Fibroblast of lung (primary cell): ENCODE measurements at places on chromosomes 2 and 18.

DNA sequence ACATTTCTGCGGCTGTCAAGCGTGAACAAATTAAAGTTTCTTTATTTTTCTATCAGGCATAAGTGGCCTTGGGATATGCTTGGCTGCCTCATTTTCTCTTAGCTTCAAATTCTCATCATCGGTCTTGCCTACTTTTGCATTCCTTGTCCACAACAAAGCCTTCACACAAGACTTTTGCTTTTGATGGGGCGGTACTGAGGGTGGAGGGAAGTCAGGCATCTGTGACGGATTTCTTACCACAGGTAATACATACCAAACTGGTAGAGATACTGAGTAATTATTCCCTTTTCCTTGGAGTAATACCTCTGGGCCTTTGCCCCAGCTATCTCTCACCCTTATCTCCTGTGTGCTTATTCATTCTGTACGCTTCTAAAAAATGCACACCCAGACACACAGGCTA, 468.3 kb upstream of the RGPD4 start:
- DNase-seq, result no peak

DNA sequence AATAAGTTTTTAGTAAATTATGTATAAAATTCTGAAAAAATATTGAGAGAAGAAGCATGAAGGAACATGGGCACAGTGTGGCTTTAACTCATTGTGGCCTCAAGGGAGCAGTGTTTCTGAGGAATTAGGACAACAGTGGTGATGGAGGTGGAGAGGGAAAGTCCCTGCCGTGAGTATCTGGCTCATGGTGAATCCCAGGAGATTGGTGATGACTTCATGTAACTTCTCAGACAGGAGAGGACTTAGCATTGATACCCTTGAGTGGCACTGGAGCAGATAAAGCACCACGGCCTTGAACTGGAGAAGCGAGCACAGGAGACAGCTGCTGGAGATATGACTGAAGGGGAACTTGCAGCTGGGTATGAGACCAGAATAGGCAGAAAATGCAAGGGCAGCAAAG, 35.0 kb upstream of the LRP1B start:
- peak; percentile 45 for DNase-seq

GRCh38 chr2:100262555-100263320, 59.6 kb downstream of the LONRF2 start:
- DNase-seq, result peak; percentile 68

DNA sequence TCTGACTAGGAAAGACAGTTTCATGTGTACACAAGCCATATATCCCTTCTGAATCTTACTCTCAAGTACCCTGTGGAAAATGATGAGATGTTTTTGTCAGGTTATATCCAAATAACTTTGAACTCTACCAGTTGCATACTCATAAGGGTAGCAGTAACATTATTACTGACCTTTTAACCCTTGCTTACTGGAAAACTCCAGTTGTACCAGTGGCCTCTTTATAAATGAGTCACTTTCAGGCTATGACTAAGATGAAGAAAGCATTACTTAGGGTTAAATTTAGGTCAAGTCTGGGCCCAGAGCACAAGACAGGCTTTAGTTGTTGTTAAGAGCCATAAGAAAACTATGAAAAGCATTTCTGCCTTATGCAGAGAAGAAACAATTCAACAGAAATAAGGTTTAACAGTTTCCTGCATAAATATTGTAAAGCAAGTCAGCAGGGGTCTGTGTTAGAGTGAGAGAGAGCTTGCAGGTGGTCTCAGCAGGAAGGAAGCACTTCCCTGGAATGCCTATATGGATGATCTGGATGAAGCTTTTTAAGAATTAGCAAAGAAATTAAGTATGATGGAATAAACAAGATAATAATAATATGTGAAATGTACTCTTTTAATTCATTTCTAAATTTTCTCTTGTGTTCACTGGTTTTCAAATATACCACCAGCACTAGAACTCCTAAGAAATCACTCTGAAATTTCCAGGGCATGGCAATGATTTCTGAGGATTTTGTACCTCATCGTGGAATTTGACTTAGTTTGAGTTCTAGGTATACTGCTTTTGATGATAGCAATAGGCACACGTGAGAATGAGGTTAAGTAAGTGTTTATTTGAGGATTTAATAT, 126.6 kb downstream of the UBE2E3 start:
- peak; percentile 95 for DNase-seq

DNA sequence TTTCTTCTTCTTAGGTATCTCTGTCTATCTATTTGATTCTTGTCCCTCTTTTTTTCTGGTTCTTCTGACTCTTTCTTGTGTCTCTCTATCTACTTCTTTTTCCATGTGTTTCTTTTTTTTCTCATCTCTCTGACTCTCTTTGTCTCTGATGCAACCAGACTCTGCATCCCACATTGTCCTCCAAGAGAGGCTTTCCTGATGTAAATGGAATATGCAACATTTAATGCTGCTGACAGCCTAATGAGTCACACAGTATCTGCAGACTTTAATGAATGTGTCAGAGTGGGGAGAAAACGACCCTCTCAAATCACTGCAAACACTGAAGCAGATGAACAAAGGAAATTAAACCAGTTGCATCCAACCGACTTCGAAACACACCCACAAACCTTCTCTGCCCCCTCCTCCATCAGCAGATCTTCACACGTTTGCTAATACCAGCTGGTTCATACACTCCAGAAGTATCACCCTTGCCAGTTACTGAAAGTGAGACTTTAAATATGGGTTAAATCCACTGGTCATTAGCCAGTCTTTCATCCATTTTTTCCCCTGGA, 351.5 kb downstream of the TXNL1 start:
- peak; percentile 48 for DNase-seq

- no peak for DNase-seq
These were observed 299.1 kb upstream of the SLC14A2 start for GRCh38 chr18:45316127-45316526.

DNA sequence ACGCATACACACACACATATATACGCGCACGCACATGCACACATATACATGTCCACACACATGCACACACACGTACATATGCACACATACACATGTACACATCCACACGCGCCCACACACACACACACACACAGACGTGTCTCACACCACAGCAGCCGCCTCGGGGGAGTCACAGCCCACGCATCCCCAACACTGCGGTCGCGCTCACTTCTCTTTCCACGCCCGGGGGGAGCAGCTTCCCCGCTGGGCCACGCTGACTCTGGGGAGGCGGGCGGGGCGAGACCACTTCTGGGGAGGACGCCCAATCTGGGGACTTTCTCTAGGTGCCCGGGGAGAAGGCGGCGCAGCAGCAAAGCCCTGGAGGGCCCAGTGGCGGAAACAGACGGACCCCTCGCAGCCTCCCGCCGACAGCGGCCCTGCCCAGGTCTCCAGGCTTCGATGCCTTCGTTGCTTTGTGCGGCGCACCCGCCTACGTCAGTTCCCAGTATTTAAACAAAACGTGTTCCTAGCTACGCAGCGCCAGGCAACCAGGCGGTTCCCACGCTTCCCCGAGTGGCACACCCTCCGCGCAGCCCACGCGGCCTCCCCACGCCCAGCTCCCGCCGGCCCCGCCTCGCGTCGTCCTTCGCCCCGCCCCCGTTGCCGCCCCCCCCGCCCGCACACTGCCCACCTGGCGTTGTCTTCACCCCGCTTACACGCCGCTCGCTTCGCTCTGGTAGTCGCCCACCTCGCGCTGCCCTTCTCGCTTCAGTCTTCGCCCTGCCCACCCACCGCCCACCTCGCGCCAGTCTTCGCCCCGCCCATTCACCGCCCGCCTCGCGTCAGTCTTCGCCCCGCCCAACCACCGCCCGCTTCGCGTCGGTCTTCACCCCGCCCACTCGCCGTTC, 810 bp upstream of the RBFA start:
- peak; percentile 85 for DNase-seq

GRCh38 chr2:234705108-234705507, 208.2 kb upstream of the ARL4C start:
- DNase-seq, result peak; percentile 55

DNA sequence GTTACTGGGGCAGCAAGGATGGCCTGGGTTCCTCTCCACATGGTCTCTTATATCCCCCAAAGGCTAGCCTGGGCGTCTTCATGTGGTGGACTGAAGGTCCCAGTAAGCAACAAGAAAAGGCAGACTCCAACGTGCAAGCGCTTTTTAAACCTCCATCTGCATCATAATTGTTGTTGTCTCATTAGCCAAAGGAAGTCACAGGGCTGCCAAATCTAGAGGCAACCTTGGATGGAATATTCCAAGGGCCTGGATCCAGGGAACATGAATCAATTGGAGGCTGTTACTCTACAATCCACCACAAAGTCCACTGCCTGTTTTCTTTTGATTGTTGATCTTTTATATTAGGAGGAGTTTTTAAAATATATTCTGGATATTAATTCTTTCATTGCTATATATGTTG, 118.8 kb downstream of the SH3RF3 start:
- DNase-seq, result peak; percentile 41

- peak; percentile 76 for DNase-seq
These were observed 11.7 kb upstream of the C18orf63 start for GRCh38 chr18:74303936-74304335.

GRCh38 chr2:103174711-103175110, 412.9 kb downstream of the TMEM182 start:
- peak; percentile 50 for DNase-seq

GRCh38 chr18:71040161-71040560, 751.3 kb downstream of the SOCS6 start:
- peak; percentile 66 for DNase-seq

DNA sequence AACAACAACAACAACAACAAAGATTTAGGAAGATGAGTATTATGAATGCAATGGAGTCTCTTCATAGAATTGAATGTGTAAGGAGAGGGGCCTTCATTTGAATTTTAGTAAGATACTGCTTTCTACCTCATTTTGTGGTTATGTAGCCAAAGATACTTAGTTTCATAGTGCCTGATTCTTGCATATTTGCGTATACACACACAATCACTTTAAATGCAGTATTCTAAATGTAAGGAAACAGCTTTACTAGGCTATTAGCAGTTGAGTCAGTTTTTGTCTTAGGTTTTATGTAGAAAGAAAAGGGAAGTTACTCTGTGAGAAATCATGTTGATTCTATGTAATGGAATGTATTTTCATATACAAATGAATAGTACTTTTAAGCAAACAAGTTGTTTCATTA, 80.5 kb downstream of the HAUS1 start:
- DNase-seq, result no peak

GRCh38 chr2:239246723-239247122, 154.1 kb downstream of the HDAC4 start:
- no peak for DNase-seq

DNA sequence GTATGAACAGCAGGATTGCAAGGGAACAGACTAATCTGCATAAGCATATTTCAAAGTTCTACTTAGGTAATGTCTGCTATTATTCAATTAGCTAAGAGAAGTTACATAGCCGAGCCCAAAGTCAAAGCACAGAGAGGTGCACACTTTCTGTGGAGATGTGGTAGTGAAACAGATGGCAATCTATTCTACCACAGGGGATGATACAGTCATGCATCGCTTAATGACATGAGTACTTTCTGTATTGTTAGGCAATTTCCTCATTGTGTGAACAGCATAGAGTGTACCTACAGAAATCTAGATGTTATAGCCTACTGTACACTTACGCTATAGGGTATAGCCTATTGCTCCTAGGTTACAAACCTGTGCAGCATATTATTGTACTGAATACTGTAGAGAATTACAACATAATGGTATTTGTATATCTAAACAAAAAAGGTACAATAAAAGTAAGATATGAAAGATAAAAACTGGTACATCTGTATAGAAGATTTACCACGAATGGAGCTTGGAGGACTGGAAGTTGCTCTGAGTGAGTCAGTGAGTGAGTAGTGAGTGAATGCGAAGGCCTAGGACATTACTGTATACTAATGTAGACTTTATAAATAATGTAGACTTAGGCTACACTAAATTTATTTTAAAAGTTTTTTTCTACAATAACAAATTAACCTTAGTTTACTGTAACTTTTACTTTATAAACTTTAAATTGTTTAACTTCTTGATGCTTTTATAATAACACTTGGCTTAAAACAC, 197.6 kb downstream of the MBD5 start:
- DNase-seq, result no peak

DNA sequence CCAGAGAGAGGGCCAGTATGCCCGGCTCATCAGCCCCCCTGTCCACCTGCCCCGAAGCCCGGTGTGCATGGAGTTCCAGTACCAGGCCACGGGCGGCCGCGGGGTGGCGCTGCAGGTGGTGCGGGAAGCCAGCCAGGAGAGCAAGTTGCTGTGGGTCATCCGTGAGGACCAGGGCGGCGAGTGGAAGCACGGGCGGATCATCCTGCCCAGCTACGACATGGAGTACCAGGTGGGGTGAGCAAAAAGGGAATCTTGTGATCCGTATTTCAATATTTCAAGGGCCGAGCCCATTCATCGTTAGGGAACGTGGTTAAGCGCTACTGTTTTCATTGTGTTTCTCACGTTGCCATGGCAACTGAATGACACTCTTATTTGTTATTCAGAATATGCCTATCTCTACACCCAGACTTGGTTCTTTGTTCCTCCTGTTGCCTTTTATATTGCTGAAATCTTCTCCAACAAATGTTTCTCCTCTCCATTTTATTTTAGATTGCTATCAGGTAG, 81.5 kb downstream of the NRP2 start:
- peak; percentile 76 for DNase-seq

DNA sequence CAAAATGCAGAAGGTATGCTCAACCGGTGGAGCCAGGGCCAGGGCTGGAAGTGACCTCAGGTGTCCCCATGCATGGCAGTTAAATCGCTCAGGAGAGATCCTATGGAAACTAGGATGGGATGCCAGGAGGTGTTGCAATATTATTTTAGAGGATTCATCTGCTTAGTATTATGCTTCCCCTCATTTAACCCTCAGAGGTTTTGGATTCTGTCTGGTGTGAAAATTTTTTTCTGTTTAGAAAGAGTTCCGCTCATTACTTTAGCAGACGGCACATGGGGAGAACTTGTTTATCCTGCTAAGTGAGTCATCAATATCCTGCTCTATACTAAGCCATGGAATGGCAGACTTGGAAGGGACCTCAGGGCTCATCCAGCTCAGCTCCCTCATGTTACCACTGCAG, 42.5 kb downstream of the TRIB2 start:
- peak; percentile 88 for DNase-seq

- DNase-seq, result peak; percentile 72
These were observed 118.9 kb downstream of the PXDN start for GRCh38 chr2:1625281-1626001.

GRCh38 chr2:96690306-96691021, 47.9 kb downstream of the FER1L5 start:
- DNase-seq, result no peak
